Inflammatory macrophage (primary cell): ENCODE measurements at places on chromosomes 12 and 14.
A peak's percentile ranks its signal among the peaks of the same experiment; 100 is the strongest.

DNA sequence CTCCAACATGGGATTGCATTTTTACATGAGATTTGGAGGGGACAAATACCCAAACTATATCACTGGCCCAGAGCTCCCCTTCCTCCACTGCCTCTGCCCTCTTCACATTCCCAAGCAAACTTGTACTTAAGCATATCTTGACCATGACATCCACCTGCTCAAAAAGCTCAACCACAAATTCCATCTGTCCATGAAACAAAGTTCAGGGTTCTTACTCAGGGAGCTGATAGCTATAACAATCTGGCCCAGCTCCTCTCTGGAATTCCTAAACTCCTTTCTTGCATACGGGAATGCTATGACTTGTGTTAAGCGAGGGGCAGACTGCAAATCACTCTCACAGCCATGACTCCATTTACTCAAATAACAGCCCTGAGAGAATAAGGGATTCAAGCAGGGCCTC is 152.1 kb downstream of the GALC start:
- DNase-seq: no peak

- no peak for DNase-seq
Measured at GRCh38 chr14:32472076-32472475, 143.0 kb downstream of the AKAP6 start.

GRCh38 chr14:29310210-29310609 is 543.6 kb downstream of the FOXG1 start:
- DNase-seq: no peak

DNA sequence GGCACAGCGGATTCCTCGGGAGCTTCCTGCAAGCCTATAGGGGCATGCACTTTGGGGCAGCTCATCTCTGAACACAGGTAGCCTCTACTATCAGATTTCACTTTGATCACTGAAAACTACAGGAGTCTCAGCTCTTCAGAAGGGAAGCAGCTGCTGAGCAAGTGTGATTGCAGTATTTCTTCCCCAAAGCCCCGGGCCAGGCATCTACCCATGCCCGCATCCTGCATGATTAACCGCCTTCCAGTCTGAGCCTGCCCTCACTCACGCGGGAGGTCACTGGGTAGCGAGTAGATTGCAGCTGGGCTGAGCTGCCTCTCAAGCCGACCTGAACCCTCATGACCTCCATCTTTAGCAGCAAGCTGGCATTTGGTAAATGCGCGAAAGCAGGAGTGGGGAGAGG is 334.7 kb downstream of the DPF3 start:
- no peak for DNase-seq

GRCh38 chr14:92563765-92564285 is 50.2 kb downstream of the RIN3 start:
- DNase-seq: no peak

DNA sequence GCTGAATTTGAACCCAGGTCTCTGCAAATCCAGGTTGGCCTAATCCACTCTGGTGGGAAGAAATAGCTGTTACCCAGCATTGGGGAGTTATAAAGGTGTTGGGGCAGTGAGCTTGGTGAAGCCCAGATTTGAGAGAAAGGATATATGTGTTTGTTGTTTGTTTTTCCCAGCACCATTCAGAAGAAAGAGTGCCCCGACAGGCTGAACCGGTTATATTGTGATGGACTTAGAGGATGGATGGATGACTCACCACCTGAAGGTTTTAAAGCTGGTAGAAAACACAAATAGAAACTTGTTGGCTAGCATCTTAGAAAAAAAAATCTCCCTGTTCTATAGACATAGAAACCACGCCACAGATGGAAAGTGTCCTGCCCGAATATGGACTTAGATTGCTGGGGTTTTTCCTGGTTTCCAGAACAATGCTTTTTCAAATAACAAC is 404.6 kb downstream of the MED13L start:
- DNase-seq: no peak

GRCh38 chr12:108712925-108713203 is 18.5 kb downstream of the CORO1C start:
- DNase-seq: no peak

DNA sequence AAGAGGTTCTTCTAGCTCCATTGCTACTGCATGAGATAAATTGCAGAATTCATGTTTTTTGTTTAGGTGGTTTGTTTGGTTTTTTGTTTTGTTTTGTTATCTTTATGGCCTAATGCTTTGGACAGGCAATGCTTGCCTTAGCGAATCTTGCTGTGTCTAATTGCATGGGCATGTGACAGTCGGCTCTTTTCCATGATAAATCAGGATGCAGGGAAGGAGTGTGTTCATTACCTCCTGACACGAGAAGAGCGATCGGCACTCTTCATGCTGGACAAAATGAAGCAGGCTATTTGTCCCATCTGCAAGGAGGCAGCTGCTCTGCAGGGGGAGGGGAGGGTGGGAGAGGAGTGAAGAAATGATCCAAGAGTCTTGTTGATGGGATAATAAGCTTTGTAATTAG is 6.5 kb downstream of the CCDC60 start:
- DNase-seq: no peak

DNA sequence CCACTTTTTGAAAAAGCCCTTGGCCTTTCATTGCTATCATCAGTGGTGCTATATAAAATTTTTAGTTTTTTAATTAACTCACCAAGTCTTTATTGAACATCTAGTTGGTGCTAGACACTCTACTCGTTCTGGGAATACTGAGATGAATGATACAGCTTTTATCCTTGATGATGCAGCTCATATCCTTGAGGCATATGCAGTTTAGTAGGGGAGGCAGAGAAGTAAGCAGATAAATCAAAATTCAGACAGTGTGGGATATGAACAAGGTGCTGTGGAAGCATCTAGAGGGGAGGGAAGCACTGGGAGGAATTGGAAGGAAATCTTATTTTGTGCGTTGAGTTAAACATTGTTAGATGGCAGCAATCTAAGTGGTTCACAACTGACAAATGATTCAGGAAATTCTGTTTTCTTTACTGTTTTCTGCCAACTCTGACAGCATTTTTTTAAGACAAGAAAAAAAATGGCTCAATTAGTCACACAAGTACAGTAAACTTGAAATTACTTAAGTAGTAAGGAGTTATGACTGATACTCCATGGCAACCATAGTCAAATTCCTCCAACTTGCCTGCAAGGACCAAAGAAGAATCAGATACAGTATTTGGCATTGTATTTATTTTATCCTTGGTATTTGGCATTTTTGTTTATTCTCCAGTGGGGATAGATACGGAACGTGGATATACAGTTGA is 119.2 kb downstream of the TMTC2 start:
- no peak for DNase-seq

DNA sequence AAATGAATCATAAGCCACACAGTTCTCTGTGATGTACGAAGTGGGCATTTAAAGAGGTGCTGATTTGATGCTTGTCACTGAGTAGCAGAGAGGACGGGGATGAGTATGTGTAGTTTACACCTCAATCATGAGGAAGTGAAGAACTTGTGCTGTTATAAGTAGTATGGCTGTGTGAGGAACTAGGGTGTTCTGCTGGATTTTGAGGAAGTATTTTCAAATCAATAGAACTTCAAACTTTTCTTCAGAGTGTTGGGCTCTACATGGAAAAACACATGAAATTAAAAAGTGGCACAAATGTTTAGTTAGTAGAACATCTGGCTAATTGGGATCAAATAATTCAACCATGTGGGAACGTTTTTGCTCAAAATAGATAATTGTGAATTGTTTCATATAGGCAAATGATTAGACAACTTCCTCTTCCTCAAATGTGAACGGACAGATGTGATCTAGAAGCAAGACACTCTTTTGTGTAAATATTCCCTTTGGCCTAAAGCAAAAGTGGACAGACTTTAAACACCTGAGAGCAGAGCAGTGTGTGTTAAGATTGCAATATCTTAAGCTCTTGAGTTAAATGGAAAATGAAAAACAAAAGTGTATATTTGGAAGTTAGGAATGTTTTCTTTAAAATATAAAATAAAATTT is 168.5 kb downstream of the NAV3 start:
- peak; percentile 43 for DNase-seq

GRCh38 chr12:119727600-119728443 is 59.9 kb downstream of the PRKAB1 start:
- DNase-seq: no peak

- DNase-seq: no peak
Measured at GRCh38 chr12:82529101-82529500, 157.6 kb upstream of the TMTC2 start.

GRCh38 chr14:100807979-100808734 is 17.8 kb upstream of the MEG3 start:
- DNase-seq: no peak

DNA sequence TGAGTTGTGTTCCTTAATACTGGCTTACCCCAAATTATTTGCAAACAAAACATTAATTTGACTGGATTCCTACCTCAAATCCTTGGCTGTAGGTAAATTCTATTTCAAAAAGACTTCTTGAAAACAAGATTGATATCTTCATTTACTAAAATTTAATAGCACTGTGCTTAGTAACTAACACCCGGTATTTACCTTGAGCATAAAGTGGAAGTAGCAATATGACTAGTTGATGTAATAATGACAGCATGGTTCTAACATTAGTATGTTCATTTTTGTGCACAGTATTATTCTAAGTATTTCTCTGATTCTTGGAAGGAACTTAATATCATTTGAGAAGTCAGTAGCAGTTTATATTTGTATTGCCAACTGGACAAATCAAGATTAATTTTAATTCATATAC is 96.8 kb downstream of the PPHLN1 start:
- DNase-seq: no peak

DNA sequence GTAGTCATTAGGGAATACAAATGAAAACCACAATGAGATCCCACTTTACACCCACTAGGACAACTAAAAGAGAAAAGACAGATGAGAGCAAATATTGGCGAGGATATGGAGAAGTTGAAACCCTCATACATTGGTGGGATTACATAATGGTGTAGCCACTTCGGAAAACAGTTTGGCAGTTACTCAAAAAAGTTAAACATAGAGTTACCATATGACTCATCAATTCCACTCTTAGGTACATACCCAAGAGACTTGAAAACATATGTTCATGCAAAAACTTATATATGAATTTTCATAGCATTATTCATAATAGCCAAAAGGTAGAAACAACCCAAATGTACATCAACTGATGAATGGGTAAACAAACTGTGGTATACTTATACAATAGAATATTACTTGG is 27.1 kb downstream of the ALDH1L2 start:
- peak; percentile 1 for DNase-seq

GRCh38 chr12:38392554-38393144 is 76.1 kb downstream of the ALG10B start:
- DNase-seq: peak; percentile 91

GRCh38 chr14:67738740-67739504 is 37.2 kb downstream of the RDH12 start:
- peak; percentile 14 for DNase-seq

- DNase-seq: no peak
Measured at GRCh38 chr14:35808076-35808637, 938 bp downstream of the RALGAPA1 start.
